DMS153 (cell line): ENCODE measurements at places on chromosomes 16 and 17.

DNA sequence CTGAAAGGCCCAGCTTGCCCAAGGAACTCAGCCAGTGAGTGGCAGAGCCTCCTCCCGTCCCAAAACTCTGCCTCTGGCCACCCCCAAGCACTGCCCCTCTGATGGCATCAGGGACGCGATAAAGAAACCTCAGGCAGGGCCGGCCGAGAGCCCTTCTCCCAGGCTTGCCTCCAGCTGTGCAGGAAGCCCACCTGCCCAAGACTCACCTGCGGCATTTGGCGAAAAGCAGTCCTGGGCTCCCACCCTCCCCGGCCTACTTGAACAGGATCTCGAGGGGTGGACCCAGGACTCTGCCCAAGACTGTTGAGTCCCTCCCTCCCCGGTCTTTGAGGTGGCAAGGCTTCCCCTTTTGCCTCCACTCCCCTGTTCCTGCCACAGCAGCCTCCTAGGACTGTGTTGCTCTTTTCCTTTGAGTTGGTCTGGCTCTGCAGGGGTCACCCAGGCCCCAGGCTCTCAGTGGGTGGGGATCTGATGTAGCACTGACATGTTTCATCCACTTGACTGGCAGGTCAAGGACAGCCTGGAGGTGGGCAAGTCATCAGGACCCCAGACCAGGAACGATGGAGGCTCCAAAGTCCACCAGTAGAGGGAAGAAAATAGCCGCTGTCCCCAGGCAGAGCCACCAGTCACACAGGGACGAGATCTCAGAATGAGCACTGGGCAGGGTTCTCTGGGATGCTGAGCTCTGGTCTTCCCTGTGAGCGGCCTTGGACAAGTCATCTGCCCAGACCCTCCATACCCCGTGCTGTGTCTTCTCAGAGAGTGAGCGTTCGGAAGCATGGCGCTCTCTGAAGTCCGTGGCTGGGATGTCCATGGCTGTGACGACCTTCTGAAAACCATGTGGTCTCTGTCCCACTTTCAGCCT is 111.0 kb upstream of the TNRC6C start:
- DNase-seq: no peak

DNA sequence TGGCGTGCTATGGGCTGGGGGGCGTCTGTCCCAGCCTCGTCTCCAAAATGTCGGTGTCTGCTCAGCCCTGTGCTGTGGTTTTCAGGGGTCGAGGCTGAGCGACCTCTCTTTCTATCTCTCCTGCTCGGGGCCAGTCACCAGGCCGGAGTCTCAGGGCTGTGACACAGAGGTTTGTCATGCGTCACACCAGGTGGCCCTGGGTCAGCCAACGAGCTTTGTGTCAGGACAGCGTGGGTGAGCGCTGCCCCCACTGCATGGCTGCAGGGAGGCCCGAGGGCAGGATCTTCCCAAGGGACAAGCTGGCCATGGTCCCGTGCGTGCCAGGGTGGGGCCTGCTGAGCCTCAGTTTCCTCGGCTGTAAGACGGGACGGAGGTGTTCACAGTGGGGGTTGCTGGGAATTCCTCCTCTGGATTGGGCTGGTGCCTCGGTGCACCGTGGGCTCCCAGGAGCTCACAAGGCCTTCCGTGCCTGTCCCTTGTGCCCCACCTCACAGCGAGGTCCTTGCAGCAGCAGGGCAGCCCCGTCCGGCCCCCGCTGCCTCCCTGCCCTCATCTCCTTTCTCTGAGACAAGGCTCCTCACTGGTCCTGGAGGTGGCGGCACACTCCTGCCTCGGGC is 50.5 kb downstream of the CBFA2T3 start:
- DNase-seq: no peak

- DNase-seq: no peak
These were observed 189.6 kb downstream of the CPPED1 start for GRCh38 chr16:12613992-12614661.

DNA sequence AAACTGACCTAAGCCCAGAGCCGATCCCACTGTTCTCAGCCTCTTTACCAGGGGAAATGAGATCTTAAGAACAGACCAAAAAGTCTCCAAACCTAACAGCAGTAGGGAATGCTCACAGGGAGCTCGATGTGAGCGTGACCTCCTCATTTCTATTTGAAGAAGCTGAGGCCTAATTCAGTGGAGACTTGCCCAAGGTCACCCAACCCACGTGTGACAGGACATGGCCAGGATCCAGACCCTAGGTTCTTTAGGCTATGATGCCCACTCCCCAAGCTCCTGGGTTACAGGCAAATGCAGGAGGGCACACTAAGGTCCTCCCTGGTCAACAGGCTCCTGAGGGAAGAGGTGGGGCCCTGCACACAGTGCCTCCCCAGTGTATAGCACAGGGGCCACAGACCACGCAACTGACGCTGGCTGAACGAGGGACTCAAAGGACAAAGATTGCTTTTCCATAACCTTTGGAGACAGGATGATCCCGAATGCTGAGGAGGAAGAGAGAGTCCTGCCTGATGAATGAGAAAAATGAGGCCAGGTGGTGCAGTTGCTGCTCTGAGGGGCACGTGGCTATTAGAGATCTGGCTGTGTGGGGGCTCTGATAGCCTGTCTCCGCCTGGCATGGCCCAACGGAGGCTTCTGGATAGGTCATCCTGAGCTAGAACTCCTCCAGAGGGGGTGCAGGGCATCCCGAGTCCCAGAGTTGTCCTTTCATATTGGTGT is 24.0 kb downstream of the MAP3K14 start:
- no peak for DNase-seq

GRCh38 chr16:84673561-84673960 is 25.2 kb downstream of the KLHL36 start:
- no peak for DNase-seq

DNA sequence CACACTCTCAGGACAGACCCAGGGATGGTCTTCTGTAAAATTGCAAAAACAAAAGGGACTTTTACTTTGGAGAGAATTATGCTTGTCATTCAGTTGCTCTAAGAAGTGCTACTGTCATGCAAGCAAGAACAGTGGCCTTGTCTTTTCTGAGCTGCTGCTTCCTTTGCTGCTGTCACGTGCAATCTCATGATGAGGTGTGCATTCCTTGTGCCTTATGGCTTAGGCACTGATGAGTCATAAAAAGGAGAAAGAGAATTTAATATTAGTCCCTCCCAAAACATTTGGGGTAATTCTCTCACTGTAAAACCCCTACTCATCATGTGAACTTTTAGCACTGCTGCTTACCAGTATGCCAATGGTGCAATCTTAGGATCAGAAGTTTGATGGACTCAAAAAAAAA is 2051.3 kb downstream of the TP53TG3F start:
- peak; percentile 35 for DNase-seq

DNA sequence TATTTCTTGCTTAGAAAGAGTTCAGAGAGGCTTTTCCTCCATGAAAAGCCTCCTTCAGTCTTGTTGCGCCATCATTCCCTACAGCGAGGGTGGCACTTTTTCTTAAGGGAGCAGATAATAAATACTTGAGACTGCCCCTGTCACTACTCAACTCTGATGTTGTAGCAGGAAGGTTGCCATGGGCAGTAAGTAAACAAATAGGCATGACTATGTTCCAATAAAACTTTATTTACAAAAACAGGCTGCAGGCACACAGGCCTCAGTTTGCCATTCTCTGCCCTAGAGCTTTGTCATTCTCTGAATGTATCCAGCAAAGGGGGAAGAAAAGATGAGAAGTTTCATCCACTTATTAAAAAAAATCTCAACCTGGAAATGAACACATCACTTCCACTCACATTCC is 60.4 kb downstream of the MYOCD start:
- DNase-seq: no peak

DNA sequence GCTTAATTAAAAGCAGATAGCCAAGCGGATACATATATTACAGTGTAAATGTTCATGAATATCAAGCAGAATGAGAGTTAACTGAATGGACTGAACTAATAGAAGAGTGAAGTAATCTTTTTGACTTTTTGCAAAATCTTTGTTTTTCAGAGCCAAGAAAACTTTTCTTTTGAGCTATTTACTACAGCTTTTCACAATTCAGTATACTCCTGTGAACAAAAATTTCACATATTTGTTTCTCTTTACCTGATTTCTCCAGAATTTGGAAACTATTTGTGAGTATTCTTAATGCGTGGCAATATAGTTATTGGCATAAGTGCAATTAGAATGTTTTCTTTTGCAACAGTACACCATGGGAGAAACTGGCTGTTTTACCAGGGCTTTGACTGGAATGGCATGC is 9.1 kb upstream of the DUXB start:
- DNase-seq: no peak

- no peak for DNase-seq
These were observed 320.5 kb upstream of the TNRC6C start for GRCh38 chr17:77637818-77638575.

GRCh38 chr17:78013683-78014467 is 55.4 kb downstream of the TNRC6C start:
- DNase-seq: peak; percentile 18

- DNase-seq: no peak
These were observed 39.6 kb downstream of the GPRC5B start for GRCh38 chr16:19844945-19845641.

DNA sequence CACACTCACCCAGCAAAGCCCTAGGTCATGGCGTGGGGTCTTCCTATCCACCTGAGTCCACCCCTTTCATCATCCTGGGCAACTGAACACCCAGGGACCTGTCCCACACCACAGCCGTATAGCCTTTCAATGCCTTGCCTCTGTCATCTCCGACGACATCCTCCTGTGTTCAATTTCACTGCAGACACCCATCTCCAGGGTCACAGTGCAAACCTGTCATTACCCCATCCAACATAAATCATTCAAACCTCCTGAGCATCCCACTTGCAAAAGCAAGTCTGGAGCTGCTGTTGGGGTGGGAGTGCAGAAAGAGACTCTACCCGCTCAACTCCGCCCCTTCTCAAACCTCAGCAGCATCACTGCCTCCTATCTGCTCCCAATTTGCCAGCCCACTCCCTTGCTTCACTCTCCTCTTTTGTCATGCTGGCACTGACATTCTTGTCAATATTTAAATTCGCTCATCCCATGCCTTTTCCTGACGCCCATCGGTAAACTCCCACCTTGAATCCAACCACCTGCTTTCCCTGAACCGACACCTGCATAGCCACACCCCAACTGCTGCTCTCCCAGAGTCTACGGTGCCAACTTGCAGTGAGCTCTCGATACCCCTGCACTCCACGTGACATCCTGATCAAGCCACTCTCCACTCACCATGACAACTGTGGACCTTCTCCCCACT is 37.0 kb downstream of the MARF1 start:
- DNase-seq: peak; percentile 85

- DNase-seq: no peak
These were observed 108.2 kb downstream of the RPTOR start for GRCh38 chr17:80652756-80653330.

DNA sequence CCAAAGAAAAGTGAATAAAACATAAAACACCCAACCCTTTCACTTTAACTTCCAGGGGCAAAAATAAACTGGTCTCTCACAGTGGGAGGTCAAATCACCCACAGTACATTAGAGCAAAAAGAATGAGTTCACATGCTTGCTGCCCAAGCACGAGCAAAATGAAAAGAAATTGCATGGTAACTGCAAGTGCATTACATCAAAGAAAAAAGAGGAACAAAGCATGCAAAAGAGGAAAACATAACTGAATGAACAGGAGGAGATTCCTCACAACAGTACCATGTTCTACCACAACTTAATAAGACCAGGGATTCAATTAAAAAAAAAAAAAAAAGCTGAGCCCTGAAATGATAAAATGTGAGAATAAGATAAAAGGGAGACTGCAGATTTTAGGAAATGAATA is 12.3 kb downstream of the DNAH2 start:
- DNase-seq: no peak

DNA sequence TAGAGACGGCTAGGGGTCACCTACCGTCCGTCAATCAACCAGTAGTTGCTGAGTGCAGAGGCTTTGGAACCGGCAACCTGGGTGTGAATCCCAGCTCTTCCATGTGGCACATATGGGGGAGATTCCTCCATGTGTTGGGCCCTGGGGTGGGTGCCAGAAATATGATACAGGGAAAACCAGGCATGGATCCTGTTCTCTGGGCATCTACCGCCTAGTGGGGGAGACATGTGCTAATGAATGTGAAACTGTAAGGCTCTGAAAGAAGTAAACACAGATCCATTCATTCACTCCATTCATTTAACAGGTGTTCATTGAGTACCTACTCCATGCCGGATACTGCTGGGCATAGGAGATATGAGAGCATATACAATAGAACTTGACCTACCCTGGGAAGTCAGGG is 39.5 kb upstream of the SDK2 start:
- DNase-seq: peak; percentile 13

DNA sequence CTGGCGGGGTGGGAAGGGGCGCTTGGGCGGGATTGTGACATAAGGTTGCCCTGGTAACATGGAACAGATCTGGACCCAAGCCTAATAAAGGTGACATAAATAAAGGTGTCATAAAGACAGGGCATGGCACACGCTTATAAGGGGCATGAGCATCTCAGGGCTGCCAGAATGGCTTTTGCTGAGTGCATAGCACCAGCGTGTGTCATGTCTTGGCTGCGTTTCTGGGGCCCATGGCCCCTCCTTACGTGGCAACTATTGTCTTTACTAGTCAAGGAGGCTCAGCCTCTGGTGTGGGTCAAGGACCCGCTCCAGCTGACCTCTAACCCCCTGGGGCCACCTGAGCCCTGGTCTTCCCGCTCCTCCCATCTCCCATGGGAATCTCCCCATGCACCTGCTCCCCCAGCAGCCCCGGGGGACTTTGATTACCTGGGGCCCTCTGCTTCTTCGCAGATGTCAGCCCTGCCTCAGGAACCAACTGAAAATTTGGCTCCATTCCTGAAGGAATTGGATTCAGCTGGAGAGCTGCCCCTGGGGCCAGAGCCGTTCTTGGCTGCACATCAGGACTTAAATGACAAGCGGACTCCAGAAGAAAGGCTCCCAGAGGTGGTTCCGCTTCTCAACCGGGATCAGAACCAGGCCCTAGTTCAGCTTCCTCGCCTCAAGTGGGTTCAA is 13.9 kb downstream of the LRRC37B start:
- DNase-seq: no peak

GRCh38 chr17:43988301-43988700 is 16.1 kb upstream of the NAGS start:
- DNase-seq: no peak

DNA sequence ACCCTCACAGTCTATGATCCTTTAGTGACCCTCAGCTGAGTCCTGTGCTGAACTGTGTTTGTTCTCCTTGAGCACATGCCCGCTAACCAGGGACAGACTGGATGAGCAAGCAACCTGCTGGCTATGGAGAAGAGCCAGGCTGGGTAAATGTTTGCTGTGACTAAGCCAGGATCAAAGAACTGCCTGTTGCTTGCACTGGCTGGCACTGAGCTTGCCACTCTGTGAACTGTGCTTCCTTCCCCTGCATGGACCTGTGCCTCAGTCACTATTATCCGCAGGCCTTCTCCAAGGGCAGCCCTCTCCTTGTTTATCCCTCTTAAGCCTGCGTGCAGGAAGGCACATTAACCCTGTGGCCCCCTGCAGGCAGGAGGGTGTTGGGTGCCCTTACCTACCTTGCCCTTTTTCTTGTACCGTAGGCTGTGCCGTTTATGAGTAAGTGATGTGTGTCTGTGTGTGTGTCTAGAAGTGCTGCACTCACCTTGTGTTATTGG is 7.4 kb downstream of the PNPO start:
- DNase-seq: no peak
